Memory B cell (primary cell): ENCODE measurements at places on chromosomes 11 and 22.

- no peak for DNase-seq
- peaks cover 2% of the 10 kb centered on the region for H3K4me1 ChIP-seq
- peaks cover 7% of the 10 kb centered on the region for H3K27me3 ChIP-seq
- H3K36me3 ChIP-seq: no peaks in the 10 kb centered on the region
- H3K4me3 ChIP-seq: no peak overlapping the region
Observed at GRCh38 chr22:49320714-49321476, 506.8 kb downstream of the BRD1 start.

DNA sequence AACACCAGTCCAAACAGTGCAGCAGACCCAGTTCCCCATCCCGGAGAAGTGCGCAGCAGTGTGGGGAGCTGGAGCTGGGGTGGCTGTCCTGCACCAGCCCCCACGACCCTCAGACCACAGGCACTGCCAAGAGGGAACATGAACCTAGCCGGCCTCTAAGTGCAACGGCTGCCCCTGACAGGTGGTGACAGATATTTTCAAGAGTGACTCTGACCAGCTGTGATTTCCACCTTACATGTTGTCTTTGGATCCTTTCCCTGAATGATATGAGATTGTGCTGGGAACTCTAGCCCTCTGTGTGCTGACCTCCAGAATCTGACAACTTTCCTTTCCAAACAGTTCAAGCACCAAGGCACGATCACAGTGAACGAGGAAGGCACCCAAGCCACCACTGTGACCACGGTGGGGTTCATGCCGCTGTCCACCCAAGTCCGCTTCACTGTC lies 12.6 kb downstream of the SERPIND1 start:
- peaks cover 18% of the 10 kb centered on the region for H3K36me3 ChIP-seq
- H3K4me3 ChIP-seq: no peak overlapping the region
- H3K4me1 ChIP-seq: peaks cover 7% of the 10 kb centered on the region
- H3K27ac ChIP-seq: no peak overlapping the region

GRCh38 chr11:129702410-129703398 lies 112.9 kb upstream of the TMEM45B start:
- H3K4me3 ChIP-seq: no peak overlapping the region
- DNase-seq: no peak
- no peaks in the 10 kb centered on the region for H3K4me1 ChIP-seq
- H3K27ac ChIP-seq: no peak overlapping the region

DNA sequence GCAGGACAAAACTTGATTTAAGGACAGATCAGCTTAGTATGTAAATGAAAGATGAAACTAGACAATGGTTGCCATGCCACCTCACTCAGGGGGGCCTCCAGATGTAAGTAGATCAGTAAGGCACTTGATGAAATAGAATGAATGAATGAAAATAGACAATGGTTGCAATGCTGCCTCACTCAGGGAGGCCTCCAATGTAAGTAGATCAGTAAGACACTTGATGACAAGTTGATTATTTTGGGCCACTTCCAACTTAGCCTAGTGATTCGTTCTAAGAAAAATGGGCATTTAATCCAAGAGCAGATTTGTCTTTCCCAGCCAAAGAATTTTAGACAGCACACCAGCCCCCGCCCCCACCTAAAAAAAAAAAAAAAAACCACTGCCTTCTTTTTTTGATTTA lies 19.2 kb upstream of the SLC5A12 start:
- no peaks in the 10 kb centered on the region for H3K36me3 ChIP-seq
- H3K4me3 ChIP-seq: no peak overlapping the region
- H3K27ac ChIP-seq: no peak overlapping the region

GRCh38 chr22:44146088-44146861 lies 34.5 kb upstream of the PARVG start:
- H3K4me3 ChIP-seq: no peak overlapping the region
- no peak for DNase-seq
- no peak overlapping the region for H3K27ac ChIP-seq
- peaks cover 2% of the 10 kb centered on the region for H3K4me1 ChIP-seq
- H3K27me3 ChIP-seq: no peaks in the 10 kb centered on the region

DNA sequence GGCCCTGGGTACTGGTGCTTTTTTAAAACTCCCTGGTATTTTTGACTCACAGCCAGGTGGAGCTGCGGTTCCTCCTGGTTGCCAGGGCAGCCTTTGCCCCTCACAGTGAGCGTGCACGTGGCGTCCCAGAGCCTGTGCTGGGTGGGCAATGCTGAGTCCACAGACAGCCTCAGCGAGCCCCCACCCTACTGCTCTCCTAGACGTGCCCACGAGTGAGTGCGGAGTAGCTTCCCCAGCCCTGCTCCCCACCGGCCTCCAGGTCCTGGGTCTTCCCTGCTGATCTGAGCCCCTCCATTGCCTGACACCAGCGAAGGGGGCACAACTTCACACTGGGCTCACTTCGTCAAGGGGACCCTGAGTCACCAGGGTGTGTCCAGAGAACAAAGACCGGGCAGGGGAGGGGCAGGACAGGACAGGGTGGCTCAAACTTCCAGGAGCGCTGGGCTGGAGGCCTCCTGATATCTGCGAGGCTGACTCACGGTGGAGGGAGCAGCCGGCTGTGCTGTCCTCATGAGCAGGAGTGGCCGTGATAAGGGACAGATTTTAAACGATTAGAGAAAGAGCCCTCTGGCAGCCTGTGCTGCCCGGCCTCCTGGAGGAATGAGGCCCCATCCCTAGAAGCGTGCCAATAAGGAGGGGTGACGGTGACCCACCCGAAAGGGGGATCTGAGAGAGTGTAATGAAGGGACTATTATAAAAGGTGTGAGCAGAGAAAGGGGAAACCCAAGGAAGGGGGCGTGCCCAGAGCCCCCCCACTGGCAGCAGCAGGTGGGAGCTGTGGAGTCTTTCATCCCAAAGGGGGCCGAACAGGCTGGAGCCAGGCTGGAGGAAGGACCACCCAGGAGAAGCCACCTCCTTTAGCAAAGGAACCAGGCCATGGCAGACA lies 129.3 kb upstream of the FGF3 start:
- DNase-seq: no peak
- H3K36me3 ChIP-seq: no peaks in the 10 kb centered on the region
- H3K4me3 ChIP-seq: no peak overlapping the region
- peaks cover 8% of the 10 kb centered on the region for H3K27me3 ChIP-seq

GRCh38 chr11:27464289-27464696 lies 8.3 kb downstream of the LGR4 start:
- H3K4me1 ChIP-seq: no peaks in the 10 kb centered on the region
- no peaks in the 10 kb centered on the region for H3K36me3 ChIP-seq
- no peak for DNase-seq
- H3K4me3 ChIP-seq: no peak overlapping the region
- H3K27ac ChIP-seq: no peak overlapping the region
- peaks cover 3% of the 10 kb centered on the region for H3K27me3 ChIP-seq

GRCh38 chr11:36724742-36725385 lies 126.8 kb upstream of the RAG2 start:
- H3K27me3 ChIP-seq: peaks cover 1% of the 10 kb centered on the region
- H3K4me1 ChIP-seq: peaks cover 5% of the 10 kb centered on the region
- no peak overlapping the region for H3K27ac ChIP-seq
- DNase-seq: no peak
- H3K36me3 ChIP-seq: no peaks in the 10 kb centered on the region

DNA sequence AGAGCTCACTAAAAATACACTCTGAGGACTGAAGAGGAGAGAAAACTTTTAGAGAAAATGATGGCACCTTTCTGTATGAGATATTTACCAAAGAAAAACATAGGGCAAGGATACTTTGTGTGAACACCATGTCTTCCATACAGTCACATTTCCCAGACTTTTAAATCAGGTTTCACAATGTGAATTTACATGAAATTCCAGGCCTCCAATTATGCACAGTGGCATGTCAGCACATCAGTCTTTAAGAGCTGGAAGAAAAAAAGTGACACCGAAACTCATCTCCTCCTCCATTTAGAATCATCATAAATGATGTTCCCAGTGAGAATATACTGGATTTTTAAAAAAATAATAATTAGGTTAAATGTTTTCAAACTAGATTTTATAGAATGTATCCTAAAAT lies 232.2 kb upstream of the UBASH3B start:
- H3K4me3 ChIP-seq: no peak overlapping the region
- no peak for DNase-seq
- no peak overlapping the region for H3K27ac ChIP-seq
- no peaks in the 10 kb centered on the region for H3K36me3 ChIP-seq
